Upper lobe of left lung (tissue), 6 donors: ENCODE measurements at places on chromosomes 3 and 15. TPM values are rescaled to one million over a fixed set of nuclear protein-coding genes. Genes with fewer than 3 reads are reported as not detected.

DNA sequence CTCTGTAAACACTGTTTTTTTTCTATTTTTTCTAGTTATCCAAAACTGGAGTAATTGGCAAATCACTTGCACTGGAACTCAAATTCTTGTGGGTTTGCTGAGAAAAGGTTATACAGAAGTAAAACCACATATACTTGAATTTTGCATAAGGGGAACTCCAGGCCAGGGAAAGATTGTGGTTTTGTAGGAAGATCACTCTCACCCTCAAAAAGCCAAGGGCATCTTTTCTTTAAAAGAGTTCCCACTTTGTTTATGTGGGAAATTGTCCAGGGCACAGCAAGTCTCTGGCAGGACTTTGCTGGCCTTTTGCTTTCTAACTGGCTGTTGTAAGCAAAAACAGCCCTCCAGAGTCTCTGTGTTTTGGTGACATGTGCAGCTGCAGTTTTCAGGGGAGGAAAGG lies 340.3 kb upstream of the RBMS3 start:
- no peak overlapping the region for H3K4me3 ChIP-seq
- H3K4me1 ChIP-seq, result no peaks in the 10 kb centered on the region
- no peaks in the 10 kb centered on the region for H3K27me3 ChIP-seq
- DNase-seq, result no peak
- no peaks in the 10 kb centered on the region for H3K36me3 ChIP-seq

GRCh38 chr3:45545476-45545875 lies 49.1 kb upstream of the LIMD1 start:
- peak; percentile 66 for DNase-seq
- H3K27me3 ChIP-seq, result no peaks in the 10 kb centered on the region
- no peak overlapping the region for H3K4me3 ChIP-seq
- peak overlapping the region; percentile 75 for H3K27ac ChIP-seq
- H3K4me1 ChIP-seq, result peaks cover 56% of the 10 kb centered on the region
- peaks cover 7% of the 10 kb centered on the region for H3K36me3 ChIP-seq

DNA sequence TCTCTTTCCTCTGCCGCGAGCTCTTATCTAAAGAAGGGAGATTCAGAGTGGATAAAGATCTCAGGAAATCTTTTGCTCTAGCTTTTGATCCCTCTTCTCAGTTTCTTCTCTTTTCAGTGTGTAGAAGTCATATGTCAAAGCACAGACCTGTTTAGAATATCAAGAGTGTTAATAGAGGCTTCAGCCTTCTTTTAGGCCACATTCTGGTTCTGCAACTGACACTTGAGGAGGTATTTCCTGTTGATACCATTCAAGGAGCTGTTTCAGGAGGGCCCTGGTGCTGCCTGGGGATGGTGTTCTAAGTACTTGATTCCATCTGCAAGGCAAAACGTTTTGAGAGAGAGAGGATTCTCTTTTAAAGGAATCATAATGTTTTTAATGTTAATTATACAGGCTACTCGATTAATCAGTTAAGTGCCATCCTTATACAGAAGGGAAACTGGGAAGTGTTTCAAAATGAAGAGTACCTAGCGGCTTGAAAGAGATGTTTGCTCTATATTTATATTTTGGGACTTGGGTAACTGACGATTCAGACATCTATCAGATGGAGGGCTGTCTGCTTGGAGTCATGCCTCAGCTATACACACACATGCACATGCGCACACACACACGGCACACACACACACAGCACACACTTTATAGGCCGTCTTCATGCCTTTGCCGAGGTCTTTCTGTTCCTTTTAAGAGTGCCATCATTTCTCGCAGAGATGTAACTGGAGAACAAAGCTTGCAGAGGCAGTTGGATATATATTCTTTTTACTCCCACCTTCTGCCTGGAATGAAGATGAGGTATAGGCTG lies 313.9 kb downstream of the PTPRG start:
- H3K4me1 ChIP-seq, result peaks cover 33% of the 10 kb centered on the region
- H3K27me3 ChIP-seq, result no peaks in the 10 kb centered on the region
- DNase-seq, result peak; percentile 41
- no peak overlapping the region for H3K27ac ChIP-seq
- no peaks in the 10 kb centered on the region for H3K36me3 ChIP-seq

DNA sequence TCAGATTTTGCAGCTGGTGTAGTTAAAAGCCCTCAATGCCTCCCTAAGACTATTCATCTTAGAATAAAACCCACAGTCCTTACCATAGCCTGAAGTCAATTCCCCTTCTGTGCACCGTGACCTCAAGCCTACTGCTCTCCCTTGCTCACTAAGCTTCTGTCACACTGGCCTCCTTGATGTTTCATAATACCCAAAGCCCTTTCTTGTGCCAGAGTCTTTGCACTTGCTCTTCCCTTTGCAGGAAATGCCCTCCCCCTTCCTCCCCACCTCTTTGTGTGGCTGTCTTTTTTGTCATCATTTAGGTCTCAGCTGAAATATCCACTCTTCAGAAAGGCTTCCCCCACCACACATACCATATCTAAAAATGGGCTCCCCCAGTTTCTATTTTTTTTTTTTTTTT lies 4.2 kb upstream of the PLEKHO2 start:
- H3K36me3 ChIP-seq, result no peaks in the 10 kb centered on the region
- H3K27me3 ChIP-seq, result no peaks in the 10 kb centered on the region
- peak overlapping the region; percentile 49 for H3K27ac ChIP-seq
- no peak overlapping the region for H3K4me3 ChIP-seq

DNA sequence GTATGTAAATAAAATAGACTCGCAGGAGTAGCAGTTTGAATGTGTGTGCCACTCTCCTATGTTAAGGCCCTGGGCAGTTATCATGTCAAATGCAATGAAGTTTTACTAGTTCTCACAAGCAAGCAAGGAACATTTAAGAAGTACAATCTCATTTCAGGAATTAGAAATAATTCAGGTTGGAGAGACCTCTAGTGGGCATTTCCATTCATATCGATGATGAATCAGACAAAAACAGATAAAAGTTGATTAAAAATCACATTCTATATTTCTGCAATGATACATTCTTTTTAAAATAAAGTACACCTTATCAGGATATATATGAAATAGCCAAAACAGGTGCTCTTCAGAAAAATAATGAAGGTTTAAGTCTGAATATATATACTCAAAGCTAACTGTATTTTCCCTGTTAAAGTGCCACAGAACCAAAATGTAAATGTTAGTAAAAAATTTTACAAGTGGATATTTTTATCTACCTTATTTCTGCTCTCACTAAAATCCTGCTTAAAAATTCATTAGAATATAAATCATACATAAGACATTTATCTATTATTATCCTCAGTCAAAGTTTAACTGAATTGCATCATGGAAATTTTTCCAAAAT lies 492.4 kb upstream of the FRG2C start:
- no peak overlapping the region for H3K27ac ChIP-seq
- H3K4me1 ChIP-seq, result no peaks in the 10 kb centered on the region
- no peaks in the 10 kb centered on the region for H3K36me3 ChIP-seq
- H3K27me3 ChIP-seq, result no peaks in the 10 kb centered on the region

GRCh38 chr3:195230244-195230643 lies 40.7 kb downstream of the XXYLT1 start:
- H3K36me3 ChIP-seq, result no peaks in the 10 kb centered on the region
- no peaks in the 10 kb centered on the region for H3K27me3 ChIP-seq
- H3K4me1 ChIP-seq, result no peaks in the 10 kb centered on the region
- no peak for DNase-seq

- H3K36me3 ChIP-seq, result no peaks in the 10 kb centered on the region
- H3K27me3 ChIP-seq, result no peaks in the 10 kb centered on the region
- H3K27ac ChIP-seq, result no peak overlapping the region
- no peak for DNase-seq
Observed at GRCh38 chr3:9226326-9226725, 23.1 kb downstream of the SRGAP3 start.

- no peak overlapping the region for H3K27ac ChIP-seq
- DNase-seq, result no peak
- H3K4me3 ChIP-seq, result no peak overlapping the region
- no peaks in the 10 kb centered on the region for H3K36me3 ChIP-seq
- no peaks in the 10 kb centered on the region for H3K27me3 ChIP-seq
Observed at GRCh38 chr3:1056744-1057143, 36.1 kb upstream of the CNTN6 start.

DNA sequence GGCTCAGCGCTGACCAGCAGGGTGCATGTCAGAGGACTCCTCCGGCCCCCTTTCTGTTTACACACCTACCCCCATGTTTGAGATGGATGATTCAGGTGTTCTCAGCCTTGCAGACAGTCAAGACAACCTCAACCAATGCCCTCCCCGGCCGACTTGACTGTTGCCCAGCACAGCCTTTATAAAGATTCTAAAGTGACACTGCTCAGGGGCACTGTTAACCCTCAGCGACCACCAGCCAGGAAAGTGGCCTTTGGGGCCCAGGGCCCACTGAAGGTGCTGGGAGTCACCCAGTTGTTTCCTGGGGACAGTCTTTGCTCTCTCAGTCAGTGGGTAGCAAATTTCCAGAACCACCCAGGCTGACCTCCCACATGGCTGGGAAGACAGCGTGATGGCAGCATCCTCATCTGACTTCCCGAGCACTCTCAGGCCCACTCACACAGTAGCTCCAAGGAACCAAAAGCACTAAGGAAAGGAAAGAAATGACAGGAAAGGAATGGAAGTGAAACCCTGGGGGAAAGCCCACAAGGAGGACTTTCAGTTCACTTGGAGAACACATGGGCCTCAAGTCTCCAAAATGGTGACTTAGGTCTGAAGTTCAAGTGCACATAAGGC lies 128.4 kb downstream of the ASB7 start:
- H3K27me3 ChIP-seq, result no peaks in the 10 kb centered on the region
- DNase-seq, result no peak
- H3K27ac ChIP-seq, result no peak overlapping the region
- no peak overlapping the region for H3K4me3 ChIP-seq
- no peaks in the 10 kb centered on the region for H3K36me3 ChIP-seq
- H3K4me1 ChIP-seq, result no peaks in the 10 kb centered on the region

DNA sequence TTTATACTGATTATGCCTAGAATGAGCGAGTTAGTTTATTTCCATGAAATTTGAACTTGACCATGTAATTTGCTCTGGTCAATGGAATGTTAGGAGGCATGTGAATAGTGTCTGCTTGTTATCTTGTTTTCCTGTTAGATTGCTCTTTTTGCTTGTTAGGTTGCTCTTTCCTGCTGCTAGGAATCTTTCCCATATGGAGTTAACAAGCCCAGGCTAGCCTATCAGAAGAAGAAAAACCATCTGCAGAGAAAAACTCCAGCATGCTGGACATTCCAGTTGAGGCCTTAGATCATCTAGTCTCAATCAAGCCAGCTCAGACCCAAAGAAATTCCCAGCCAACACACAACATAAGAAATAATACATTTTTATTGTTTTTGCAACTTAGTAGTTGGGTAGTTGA lies 470.2 kb upstream of the AGTR1 start:
- no peak overlapping the region for H3K4me3 ChIP-seq
- no peaks in the 10 kb centered on the region for H3K27me3 ChIP-seq
- H3K4me1 ChIP-seq, result no peaks in the 10 kb centered on the region
- no peaks in the 10 kb centered on the region for H3K36me3 ChIP-seq

DNA sequence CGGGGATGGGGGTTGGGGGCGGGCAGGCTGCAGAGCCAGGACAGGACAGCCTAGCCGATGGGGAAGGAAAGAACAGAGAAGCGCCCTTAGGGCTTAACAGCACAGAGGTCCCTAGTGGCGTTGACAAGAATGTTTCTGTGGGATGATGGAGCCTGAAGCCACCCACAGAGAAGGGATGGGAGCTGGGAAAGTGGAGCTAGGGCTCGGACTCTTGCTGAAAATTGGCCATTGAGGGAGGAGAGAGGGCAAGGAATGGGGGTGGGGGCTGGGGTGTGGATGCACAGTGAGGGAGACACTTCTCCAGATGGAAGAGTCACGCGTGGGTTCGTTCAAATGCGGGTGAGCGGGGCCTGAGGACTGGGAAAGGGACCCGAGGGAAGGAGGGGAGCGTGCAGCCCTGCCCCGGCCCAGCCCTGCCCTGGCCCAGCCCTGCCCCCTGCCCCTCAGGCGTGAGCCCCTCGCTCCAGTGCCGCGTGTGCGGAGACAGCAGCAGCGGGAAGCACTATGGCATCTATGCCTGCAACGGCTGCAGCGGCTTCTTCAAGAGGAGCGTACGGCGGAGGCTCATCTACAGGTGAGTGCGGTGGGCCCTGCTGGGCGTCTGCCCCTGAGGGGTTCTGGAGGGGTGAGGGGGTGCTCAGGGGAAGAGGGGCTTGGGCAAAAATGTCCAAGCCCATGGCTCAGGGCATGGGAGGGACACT lies 832 bp downstream of the NR2E3 start:
- no peaks in the 10 kb centered on the region for H3K4me1 ChIP-seq
- no peak overlapping the region for H3K27ac ChIP-seq
- no peaks in the 10 kb centered on the region for H3K36me3 ChIP-seq
- no peak for DNase-seq
- H3K4me3 ChIP-seq, result no peak overlapping the region

- H3K27ac ChIP-seq, result no peak overlapping the region
- no peak overlapping the region for H3K4me3 ChIP-seq
- no peak for DNase-seq
- H3K27me3 ChIP-seq, result no peaks in the 10 kb centered on the region
Observed at GRCh38 chr3:160010578-160010977, 21.9 kb downstream of the IL12A start.

GRCh38 chr3:21789730-21790129 lies 38.7 kb upstream of the ZNF385D start:
- H3K4me3 ChIP-seq, result no peak overlapping the region
- DNase-seq, result no peak
- no peaks in the 10 kb centered on the region for H3K36me3 ChIP-seq
- no peaks in the 10 kb centered on the region for H3K27me3 ChIP-seq
- H3K4me1 ChIP-seq, result no peaks in the 10 kb centered on the region

DNA sequence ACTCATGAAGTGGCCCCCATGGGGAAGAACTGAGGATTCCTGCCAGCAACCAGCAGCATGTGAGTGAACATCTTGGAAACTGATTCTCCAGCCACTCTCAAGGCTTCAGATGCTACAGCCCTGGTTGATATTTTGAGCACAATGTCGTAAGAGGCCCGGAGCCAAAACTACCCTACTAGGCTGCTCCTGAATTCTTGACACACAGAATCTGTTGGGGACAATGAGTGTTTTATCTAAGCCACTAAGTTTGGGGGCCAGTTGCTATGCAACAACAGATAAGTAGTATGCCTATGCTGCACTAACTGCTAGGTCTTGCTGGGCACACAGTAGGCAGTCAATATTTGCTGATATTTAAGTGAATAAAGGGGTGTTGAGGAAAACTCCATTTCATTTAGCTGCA lies 89.9 kb upstream of the CHL1 start:
- H3K4me1 ChIP-seq, result no peaks in the 10 kb centered on the region
- H3K27me3 ChIP-seq, result no peaks in the 10 kb centered on the region
- no peak for DNase-seq

Gene BSN
- total RNA-seq, result 0.39 TPM

Gene SLC22A14
- not detected for total RNA-seq

Gene PFN2
- 38.5 TPM for total RNA-seq

Gene SCN11A
- total RNA-seq, result 1.0 TPM
